ENCODE measurements at places on chromosomes 12 and 14.

DNA sequence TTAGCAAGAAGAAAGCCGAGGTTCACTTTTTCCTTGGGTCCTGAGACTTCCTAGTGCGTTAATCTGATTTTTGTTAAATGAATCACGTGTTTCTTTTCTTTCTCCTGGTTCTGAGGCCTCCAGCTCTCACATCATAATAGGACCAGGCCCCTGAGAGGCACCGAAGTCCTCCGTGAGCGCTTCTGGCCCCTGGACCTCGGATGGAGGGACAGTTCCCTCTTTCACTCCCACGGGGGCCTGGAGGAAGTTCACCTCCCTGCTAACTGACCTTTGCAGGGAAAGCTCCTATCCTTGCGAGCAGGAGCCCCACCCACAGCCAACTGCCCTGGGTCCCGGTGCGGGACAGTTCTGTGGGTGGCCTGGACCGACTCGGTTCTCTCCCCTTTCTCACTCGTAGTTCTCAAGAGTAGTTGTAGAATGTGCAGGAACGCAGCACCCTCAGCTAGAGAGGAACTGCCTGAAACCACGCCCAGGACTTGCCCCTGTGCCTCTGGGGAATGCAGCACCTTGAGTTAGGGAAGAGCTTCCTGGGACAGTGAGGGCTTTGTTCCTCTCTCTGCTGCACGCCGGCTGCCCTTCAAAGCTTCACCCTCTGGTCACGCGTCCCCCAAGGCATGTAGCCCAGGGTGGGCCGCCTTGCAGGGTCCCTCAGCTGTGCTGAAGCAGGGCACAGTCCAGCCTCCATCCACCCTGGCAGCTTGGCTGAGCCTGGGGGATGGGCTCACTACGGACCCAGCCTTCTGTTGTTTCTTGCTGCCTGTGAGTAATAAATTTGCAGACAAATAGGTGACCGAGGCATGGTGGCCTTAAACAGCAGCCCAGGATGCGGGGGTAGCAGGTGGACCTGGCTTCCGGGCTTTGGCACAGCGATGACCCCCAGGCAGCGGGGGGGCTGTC is 264.6 kb downstream of the ADGRD1 start:
- DNase-seq: no peak

GRCh38 chr12:75323663-75324062 is 6.5 kb downstream of the CAPS2 start:
- no peak for DNase-seq

GRCh38 chr12:22481547-22482104 is 62.7 kb downstream of the C2CD5 start:
- DNase-seq: no peak

GRCh38 chr12:80556566-80556965 is 112.5 kb downstream of the PTPRQ start:
- no peak for DNase-seq

DNA sequence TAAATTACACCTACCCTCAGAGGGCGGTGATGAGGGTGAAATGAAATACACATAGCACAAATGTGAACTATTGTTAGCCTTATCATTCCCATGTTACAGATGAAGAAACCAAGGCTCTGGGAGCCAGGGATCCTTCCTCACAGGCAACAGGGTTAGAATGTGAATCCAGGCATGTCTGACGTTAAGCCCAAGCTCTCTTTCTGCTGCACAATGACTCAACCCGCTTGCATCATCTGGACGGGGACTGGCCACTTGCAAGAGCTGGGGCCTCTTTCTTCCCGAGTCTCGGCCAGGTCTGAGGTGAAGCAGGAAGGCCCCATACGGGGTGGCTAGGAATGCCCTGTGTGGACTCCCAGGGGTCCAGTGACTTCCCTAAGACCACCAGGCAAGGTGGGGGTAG is 105.2 kb downstream of the RBM19 start:
- DNase-seq: no peak

- no peak for DNase-seq
These were observed 268.1 kb downstream of the EGLN3 start for GRCh38 chr14:33682760-33683159.

DNA sequence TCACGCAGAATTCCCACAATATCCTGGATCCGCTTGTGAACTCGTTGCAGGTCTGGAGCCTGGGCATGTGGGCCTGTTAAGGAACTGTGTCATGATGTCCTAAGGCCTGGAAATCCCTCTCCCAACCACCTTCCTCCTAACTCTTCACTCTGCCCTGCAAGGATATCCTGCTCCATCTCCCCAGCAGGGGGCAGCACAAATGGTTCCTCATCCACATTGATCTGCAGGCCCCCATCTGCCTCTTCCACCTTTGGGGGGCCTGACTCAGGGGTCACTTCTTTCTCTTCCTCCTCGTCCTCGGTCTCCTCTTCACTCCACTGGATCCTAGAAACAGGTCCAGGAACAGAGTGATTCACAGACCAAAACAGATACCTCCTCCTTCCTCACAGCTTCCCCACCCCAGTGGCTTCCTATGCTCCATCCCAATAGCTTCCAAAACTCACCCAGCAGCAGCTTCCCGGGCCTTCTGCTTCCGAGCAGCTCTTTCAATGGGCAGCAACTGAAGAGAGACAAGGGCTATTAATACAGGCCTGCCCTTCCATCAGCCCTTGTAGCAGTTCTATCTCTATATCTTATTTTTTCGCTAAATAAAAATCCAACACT is 4.5 kb downstream of the NOP2 start:
- peak; percentile 56 for DNase-seq

DNA sequence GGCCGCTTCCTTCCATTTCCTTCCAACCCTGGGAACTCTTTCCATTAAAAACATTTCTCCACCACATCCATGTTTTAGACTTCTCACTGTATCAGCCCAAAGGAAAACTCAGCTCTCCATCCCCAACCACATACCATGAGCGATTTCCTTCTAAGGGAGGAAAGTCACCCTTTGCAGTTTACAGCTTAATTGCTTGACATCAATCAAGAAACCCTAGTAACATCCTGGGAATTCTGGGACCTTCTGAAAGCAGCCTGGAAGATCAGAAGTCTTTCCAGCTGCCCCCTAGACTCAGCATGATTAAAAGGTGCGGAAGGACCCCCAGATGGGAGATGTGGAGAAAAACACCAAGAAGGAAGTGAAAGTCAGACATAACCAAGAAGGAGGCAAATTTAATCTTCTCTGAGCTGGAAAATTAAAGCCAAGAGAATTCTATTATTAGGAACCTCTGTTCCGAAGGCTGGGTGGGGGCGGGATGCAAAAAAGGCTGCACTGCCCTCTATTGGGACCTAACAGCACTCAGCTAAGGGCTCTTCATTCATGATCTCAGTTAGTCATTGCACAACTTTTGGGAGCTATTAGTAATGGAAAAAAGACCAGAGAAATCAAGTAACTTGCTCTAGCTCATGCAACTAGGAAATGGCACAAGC is 73.3 kb upstream of the PLXNC1 start:
- no peak for DNase-seq

DNA sequence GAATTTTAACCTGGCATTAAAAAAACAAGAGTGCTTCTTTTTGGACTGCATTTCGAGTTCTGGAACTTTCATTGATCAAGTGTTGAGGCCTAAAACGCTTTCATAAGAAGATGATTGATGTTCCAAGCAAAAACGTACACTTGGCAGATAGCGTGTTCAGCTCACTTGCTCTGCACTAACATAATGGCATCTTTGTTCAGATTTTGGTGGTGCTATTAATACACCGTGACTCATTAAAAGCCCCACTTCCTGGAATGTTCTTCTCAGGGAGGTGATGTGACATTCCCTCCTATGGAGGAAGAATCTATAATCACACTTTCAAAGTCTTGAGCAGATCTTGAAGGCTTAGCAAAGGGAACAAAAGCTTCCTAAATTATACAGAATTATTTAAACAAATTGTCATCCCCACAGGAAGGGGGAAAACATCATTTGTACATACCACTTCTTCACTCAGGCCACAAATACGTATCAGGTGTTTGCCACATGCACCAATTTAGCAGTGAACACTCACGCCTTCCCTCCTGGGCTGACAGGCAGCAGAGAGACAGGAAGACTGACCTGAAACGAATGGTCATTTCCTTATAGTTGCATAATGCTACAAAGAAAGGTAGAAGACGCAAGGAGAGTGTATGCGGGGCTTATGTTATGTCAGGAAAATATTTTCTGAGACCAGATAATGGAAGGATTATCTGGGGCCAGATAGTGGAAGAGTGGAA is 15.4 kb downstream of the HSP90AA1 start:
- DNase-seq: no peak

GRCh38 chr12:66119870-66120241 is 10.7 kb downstream of the LLPH start:
- no peak for DNase-seq

DNA sequence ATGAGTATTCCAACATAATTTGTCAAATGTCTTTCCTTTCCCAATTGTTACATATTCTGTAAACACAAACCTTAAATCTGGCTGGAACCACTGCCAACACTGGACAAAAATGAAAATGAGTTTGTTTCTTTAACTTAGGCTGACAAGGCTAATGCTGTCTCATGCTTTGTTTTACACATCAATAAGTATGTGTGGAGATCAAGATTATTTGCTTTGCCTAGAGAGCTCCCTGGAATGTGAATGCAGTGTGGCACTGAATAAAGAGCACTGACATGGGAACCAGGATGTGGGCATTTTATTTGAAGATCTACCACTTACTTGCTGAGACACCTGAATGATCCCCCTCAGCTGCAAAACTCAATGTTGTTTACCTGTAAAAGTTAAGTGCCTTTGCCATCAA is 61.7 kb downstream of the RALGAPA1 start:
- DNase-seq: no peak

- DNase-seq: no peak
These were observed 6.2 kb upstream of the PLEKHH1 start for GRCh38 chr14:67526676-67527459.

- no peak for DNase-seq
These were observed 14.0 kb downstream of the EMP1 start for GRCh38 chr12:13210236-13211190.

GRCh38 chr12:64943686-64944085 is 119.2 kb downstream of the TBC1D30 start:
- no peak for DNase-seq

GRCh38 chr14:93318927-93319326 is 13.9 kb downstream of the BTBD7 start:
- DNase-seq: no peak

GRCh38 chr14:91295276-91295845 is 50.9 kb upstream of the GPR68 start:
- DNase-seq: no peak

DNA sequence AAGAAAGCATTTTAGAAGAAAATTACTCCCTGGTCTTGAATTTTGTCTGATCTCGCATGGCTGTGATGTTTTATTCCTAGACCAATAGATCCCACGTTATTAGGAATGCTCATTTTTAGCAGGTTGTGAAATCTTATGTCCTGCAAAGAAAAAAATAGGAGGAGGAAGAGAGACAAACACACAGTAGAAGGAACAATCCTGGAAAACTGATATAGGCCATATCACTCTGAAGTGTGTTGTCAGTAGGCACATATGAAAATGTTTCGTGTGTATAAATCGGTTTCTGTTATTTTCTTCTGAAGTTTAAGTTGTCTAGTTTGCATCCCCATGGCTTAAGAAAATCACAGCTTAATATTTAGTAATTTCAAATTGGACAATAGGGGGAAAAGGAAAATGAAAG is 12.4 kb downstream of the SLCO1B3 start:
- DNase-seq: no peak

DNA sequence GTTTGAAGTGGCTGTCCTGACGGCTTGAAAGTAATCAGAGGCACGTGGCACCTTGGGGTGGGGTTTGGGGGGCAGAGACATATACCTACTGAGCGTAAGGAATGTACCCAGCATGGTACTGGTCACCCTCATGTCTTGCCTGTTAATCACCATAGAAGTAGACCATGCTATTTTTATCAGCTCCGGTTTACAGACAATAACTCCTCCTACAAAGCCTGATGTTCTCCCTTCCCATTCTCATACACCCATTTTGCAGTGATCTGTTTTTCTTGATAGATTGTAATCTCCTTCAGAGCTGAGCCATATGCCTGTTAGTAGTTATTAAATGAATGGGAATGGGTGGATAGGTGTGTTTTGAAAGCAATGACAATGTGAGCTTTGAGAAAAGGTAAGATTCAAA is 10.5 kb downstream of the EVL start:
- DNase-seq: no peak

DNA sequence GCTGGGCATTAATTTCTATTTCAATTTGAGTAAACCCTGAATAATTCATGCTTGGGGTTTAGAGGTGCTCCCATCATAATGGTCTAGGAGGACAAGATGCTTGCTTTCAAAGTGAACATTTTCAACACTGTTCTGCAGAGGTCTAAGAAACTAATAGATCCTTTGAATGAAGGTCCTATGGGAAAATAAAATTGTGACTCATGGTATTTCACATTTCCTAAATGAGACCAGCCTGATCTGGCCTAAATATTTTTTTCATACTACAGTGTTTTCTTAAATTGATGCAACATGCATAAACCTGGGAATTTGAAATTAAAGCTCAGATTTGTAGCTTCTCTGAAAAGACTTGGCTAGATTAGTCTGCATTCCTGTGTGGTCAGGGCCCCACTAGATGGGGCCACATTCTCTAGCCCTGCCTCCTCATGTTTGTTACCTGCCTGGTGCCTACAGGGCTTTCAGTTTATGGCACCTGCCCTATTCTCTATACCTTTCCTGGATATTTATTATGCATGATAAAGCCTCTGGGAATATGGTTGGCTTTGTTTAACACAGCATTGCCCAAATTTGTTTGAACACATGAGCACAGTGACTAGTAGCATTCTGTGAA is 112.7 kb downstream of the METTL25 start:
- DNase-seq: no peak

GRCh38 chr14:104852280-104852663 is 12.8 kb upstream of the CEP170B start:
- no peak for DNase-seq

DNA sequence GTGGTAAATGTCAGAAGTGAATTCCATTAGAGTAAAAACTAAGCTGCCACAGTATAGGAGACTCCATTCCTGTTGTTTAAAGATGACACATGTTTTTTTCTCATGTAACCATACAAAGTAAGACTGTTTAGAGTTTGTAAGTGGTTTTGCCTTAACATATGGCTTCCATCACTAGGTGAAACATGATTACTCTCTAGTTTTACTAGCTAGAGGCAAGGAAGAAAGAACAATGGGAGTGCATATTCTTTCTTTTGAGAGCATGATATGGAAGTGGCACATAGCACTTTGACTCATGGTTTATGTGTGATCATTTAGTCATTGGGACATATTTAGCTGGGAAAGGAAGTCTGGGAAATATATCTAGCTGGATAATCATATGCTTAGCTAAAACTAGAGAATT is 7.7 kb downstream of the ATF7IP start:
- no peak for DNase-seq

GRCh38 chr12:57766464-57767304 is at the start of gene CYP27B1:
TSS of gene CYP27B1 (minus strand) at chr12:57767078. CDS start at chr12:57767041, 37 bp downstream.
- DNase-seq: no peak

- no peak for DNase-seq
These were observed 240.4 kb downstream of the ASCL1 start for GRCh38 chr12:103197725-103198388.

GRCh38 chr14:101018561-101019290 is 115.2 kb upstream of the RTL1 start:
- no peak for DNase-seq

- no peak for DNase-seq
These were observed 10.1 kb upstream of the RPL10L start for GRCh38 chr14:46661728-46662127.

GRCh38 chr12:33634544-33634943 is 194.9 kb upstream of the SYT10 start:
- DNase-seq: no peak

Measured in stimulated activated CD8-positive, alpha-beta memory T cell treated with anti-CD3 and anti-CD28 coated beads, Interleukin-4, amount 100 ng/mL, for 4 hours (primary cell).